Activated CD4-positive, alpha-beta memory T cell treated with anti-CD3 and anti-CD28 coated beads, Interleukin-2, amount 10 ng/mL, durations not matched to agents 7 days and 5 days (primary cell): ENCODE measurements at places on chromosomes 2 and 18.

DNA sequence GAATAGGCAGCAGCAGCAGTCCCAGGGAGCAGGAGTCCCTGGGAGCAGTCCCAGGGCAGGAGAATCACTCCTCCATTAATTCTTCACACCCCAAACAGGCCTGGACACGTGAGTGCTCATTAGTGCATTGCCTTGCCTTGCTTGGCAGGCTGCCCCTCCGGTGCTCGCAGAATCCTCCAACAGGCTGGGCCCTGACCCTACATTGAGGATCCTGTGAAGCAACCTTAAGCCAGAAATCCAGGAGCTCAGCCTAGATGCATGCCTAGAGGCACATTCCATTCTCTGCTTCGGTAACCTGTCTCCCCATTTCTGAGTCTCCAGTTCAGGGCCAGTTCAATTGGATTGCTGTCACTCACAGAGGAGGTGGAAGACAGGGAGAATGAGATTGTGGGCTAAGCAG is 97.4 kb upstream of the LRATD1 start:
- no peak for DNase-seq

GRCh38 chr2:225637259-225637658 is 237.7 kb downstream of the NYAP2 start:
- DNase-seq = no peak

- DNase-seq = no peak
These were observed 478.4 kb downstream of the BCL11A start for GRCh38 chr2:60075048-60075447.

- peak; percentile 15 for DNase-seq
These were observed 1088.9 kb upstream of the PIK3C3 start for GRCh38 chr18:40866013-40866645.

- no peak for DNase-seq
These were observed 581.5 kb downstream of the PLCL1 start for GRCh38 chr2:198385856-198386255.

GRCh38 chr2:216849987-216850386 is 9.9 kb downstream of the TNP1 start:
- no peak for DNase-seq

GRCh38 chr18:25282282-25282681 is 69.7 kb downstream of the ZNF521 start:
- DNase-seq = no peak

DNA sequence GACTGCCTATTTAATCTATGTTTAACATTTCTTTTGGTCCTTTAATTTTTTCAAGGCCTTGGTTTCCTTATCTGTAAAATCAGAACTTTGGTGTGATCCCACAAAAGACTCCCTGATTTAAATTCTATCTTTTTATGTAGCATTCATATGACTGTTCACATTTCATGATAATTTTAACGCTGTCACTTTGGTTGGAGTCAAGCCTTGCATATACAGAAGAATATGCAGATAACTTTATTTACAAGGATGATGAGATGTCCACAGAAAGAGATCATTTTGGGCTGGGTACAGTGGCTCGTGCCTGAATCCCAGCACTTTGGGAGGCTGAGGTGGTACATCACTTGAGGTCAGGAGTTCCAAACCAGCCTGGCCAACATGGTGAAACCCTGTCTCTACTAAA is 38.4 kb upstream of the SOS1 start:
- DNase-seq = no peak

DNA sequence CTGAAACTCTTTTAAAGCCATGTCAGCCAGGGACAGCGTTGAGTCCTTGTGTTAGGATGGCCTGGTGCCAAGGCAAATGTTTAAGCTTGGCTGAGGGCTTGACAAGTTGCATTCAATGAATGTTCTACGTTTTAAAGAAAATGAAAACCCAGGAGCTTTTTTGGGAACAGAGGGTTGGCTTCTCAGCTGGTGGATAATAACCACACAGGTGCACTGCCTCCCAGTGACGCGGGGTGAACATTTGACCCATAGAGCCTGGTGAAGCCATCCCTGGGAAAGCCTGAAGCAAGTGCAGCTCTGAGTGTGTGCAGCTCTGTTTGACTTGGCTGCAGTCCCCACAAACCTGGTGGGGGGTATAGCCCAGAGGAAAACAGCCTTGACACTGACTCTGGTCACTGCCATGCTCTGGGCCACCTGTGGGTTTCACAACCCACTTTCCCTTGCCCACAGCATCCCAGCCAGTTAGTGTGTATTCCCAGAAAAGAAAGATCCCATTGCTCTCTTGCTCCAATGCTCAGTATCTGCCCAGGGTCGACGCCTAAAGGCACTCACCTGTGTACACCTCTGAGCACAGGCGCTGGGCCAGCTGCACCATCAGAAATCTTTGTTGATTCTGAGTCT is 874.9 kb downstream of the RNF144A start:
- no peak for DNase-seq

DNA sequence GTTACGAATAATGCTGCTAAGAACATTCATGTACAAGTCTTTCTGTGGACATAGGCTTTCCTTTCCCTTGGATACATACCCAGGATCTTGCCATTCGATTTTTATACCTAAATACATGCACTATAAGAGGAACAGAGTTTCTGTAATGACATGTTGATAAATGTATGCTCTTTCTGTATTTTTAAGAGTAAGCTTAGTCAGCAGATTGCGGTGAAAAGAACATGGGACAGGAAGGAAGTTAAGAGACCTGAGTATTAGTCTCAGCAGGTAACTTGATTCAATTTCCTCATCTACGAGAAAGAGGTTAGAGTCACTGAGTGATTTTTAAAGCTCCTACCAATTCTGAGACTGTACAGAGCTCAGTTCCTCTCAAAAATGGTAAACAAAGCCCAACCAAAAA is 2.6 kb upstream of the TLK1 start:
- DNase-seq = no peak

DNA sequence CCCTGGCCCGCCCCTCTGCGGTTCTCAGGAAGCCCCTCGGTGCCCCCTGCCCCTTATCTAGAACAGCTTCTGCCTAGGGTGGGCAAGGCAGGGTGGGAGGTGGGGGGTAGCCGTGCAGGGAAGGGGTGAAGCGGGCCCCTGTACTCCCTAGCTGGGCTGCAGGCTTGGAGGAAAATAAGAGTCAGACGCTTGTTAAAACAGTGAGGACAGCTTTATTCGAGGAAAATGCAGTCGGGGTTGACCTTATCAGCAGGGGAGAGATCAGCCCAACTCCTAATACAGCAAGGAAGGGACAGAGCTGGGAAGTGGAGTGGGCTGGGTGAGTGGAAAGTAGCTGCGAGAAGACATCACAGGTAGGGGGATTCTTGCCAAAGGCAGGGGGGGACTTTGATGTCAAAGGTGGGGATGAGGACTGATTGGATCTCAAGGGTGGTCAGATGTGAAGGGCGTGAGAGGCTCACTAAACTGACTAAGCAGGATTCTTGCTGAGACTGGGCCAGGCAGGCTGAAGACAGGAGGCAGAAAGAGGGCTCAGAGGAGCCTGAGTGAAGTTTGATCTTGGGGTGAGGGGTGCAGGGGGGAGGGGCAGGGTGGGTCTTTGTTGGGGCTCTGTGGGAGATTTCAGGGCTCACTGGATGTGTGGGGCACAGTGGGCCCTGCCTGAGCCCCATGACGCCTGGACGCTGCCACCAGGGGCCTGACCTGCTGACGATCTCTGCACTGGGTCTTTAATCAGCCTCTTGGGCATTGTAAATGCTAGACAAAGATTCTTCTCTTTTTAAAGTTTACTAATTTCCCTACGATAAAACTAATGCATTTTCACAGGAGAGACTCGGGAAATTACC is 29.9 kb downstream of the HPCAL1 start:
- no peak for DNase-seq

- DNase-seq = no peak
These were observed 222.4 kb downstream of the BCL2 start for GRCh38 chr18:63097178-63097577.

- DNase-seq = no peak
These were observed 521.6 kb downstream of the RNF144A start for GRCh38 chr2:7438855-7439254.

DNA sequence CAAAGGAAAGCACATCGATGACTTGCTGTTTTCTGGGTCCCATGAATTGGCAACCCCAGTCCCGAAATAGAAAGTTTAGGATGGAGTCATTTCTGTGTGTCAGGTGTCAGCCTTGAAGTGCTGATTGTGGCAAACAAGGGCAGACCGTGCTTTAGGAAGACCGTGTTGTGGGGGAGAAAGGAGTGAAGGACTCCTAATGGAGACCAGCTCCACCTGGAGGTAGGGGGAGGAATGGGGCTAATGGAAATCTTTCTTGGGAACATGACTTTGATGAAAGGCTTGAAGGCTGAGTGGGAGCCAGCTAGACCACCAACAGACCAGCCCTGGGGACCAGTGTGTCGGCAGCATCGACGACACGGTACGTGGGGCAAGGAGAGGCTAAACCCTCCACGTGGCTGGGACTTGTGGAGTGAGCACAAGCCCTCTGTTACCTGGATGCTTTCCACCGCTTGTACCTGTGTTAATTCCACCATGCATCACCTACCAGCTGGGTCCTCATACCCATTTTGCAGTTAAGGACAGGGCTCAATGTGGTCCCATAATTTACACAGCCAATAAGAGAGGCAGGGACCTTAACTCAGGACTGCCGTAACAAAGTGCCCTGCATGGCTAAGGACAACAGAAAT is 104.2 kb downstream of the SH3BP4 start:
- DNase-seq = no peak

GRCh38 chr18:45412577-45412976 is 202.7 kb upstream of the SLC14A2 start:
- DNase-seq = no peak

GRCh38 chr2:156756516-156756915 is 320.3 kb downstream of the GPD2 start:
- DNase-seq = no peak

DNA sequence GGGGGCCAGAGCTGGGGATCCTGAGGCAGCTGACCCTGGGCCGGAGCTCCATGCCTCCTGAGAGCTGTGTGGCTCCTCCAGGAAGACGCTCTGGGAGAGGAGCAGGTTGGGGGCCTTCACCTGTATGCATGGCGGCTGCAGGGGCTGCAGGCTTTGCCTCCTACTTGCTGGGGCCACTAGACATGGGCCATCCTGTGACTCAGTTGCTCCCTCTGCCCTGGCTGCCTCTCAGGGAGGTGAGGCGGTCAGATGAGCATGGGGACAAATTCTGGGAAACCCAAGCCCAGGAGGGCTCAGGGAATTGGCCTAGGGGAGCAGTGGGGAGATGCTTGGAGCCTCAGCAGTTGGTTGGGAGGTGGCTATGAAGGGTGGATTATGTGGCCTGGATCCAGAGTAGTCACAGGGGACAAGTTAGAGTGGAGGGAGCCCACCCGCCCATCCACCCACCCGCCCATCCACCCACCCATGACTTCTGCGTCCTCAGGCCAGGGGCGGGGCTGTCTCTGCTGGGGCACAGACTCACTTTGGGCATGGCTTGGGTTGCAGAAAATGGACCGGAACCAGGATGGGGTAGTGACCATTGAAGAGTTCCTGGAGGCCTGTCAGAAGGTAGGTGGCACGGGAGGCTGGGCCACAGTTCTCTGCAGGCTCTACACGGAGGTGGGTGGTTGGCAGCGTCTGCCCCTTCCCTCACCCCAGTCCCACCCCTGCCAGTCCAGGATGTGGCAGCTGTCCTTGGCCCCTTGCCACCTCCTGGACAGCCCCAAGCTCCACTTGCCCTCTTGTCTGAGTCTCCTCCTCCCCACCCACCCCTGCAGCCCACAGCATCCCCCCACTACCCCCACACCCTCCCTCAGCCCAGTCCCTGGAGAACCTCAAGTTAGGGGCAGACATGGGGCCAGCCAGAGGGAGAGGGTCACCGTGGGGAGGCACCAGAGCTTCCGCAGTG is 19.5 kb upstream of the FAHD2A start:
- no peak for DNase-seq

GRCh38 chr2:239691720-239692119 is 290.9 kb upstream of the HDAC4 start:
- peak; percentile 14 for DNase-seq

DNA sequence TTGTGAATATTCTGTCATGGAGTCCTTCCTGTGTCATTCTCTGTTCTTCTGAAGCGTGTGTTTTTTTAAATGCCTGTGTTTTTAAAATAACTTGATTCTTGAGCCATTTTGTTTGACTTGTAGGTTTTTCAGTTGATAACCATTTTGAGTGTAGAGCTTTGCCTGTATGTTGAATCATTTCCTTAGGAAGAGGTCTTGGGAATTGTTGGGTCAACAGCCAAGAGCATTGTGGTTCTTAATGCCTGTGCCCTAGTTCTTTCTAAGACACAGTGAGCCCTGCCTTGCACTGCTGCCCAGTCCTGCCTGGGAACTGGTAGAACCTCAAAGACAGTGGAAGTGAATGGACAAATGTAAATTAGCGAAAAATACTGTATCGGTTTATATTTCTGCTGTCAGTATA is 25.9 kb downstream of the RAB12 start:
- no peak for DNase-seq

DNA sequence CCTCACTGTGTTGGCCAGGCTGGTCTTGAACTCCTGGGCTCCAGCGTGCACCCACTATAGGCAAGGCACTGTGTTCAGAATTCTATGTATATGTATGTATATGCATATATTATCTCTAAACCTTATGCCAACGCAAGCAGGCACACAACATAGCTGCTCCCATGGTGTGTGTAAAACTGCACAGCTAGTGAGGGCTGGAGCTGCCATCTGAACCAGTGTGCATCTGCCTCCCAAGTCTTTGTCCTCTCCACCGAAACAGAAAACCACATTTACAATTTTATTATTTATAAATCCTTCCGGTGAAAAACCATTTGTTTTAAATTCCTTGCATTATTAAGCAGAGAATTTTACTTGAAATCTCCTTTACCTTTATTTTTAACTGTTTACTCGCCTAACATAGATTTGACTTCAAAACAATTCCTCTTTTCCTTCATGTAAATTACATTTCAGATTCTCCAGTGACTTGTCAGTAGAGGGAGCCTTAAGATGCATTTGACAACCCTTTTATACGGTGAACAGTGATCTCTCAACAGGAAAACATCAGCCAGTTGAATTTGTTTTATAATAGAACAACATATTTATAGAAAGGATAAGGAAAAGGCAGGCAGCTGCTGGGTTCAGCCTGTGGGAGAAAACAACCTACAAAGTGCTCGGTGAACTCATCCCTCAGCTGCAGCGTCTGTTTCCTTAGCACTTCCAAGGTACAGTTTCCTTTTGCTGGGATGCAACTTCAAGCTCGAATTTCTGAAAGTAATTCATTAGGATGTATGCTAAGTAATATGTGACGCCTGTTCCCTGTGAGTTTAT is 101.2 kb downstream of the MYT1L start:
- DNase-seq = no peak

DNA sequence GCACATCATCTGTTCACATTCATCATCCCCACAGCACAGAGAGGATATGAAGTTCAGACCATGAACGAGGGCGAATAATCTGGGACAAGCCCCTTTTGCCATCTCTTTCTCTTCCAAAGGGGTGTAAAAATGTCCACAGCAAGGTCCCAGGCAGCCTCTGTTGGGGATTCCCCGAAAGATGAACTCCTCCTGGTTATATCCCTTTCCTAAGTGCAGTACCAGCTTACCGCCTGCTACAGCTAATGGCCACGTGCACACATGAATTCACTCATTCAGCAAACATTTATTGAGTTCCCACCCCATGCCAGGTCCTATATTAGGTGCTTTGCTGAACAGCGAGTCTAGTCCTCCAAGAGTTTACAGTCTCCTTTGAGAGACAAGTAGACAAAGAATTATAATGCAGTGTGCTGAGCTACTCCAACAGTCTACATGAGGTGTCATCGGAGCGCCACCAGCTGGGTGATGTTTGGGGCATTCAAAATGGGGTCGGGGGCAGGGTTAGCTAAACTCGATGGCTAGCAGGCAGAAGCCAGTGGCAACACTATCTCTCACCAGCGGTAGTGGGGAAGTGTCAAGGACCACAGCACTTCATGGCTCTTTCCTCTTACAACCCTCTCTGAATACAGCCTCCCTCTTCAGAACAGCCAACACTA is 228.9 kb downstream of the TMEM163 start:
- no peak for DNase-seq
